ENCODE measurements at places on chromosomes 3 and 15.
A peak's percentile ranks its signal among the peaks of the same experiment; 100 is the strongest.

DNA sequence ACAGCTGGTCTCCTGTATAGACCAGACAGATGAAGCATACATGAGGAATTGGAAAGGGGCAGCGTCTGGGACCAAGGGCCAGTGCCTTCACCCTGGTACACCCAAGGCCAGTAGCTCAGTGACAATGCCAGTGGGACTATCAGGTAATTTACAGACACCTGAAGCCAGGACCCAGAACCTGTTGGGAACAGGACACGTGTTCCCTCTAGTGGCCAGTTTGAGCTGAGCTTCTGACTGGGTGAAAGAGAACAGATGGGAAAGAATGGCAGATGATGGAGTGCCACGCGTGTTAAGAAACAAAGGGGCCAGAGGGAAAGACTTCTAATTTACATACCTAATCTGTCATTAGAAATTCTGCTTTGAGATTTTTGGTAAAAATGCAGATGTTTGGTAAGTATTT lies 5.1 kb upstream of the SLC25A38 start:
- DNase-seq: peak; percentile 41

DNA sequence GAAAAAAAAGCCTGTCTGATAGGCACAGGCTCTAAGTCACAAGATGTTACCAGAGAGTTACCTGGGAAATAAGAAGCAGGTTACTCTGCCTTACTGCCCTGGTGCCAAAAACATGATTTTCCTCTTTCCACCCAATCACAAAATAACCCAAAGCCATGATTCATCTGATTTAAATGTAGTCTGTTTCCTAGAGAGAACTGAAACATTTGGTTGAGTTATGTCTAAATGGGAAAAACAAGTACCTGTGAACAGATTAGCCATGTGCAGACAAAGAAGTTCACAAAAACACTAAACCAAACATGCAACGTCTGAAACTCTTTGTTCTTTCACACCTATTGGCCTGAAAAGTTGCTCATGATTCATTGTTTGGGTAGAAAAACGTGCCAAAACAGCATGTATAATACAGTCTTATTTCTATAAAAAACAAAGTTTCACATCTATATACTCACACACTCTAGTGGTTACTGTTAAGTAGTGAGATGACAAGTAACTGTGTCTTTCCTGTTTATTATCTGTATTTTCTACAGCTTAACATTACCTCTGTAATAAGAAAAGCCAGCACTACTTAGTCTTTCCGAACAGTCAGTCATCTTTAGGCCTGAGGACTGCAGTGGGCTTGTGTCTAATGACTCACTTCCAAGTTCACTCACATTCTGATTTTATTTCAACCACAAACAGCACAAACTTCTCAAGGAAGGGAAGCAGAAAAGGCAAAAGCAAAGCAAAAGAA lies 30.2 kb downstream of the FAM174B start:
- peak; percentile 68 for DNase-seq

- DNase-seq: no peak
Observed at GRCh38 chr15:90645873-90646575, 71.1 kb upstream of the BLM start.

DNA sequence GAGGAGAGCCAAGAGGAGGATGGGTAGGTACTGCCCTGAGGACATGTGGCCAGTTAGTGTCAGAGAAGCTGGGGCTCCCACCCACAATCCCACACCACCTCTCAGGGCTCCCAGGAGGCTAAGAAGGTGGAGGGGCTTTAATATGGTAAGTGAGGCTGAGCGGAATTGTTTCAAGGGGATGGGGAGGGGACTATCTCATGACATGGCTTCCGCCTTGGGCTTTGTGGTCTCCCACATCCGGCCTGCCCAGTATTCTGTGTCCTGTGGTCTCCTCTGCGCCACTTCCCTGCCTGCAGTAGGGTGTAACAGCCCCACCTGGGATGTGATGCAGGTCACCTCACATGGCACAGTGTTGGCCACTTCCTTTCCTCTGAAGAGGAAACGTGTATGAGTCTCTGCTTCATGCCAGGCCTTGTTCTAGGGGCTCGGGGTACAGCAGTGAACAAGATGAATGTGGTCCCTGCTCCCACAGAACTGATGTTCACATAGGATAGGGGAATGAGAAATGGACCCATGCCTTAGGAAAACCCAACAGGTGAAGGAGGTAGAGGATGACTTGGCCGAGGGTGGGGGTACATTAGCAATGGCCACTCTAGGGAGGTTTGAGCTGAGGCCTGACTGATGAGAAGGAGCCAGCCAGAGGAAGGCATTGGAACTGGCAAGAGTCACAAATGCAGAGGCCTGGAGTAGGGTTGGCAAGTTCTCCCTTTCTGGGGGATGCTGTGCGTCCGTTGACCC lies 3.2 kb downstream of the NEIL1 start:
- DNase-seq: no peak

DNA sequence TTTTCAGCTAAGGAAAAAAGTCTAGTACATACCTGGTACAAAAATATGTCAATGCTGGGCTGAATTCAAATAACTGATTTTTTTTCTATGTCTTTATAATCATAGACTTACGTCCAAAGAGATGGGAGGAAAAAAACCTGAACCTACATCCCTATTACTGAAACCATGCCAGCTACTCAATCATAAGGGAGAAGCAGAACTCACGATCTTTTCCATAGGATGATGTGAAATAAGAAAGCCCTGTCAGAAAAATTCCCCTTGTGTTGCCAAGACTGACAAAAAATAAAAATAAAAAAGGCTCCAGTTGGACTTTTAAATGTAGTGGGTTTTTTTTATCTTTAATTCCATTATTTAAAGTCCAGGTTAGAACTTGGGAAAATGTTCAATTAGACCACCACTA lies 3.3 kb downstream of the MSL2 start:
- no peak for DNase-seq

DNA sequence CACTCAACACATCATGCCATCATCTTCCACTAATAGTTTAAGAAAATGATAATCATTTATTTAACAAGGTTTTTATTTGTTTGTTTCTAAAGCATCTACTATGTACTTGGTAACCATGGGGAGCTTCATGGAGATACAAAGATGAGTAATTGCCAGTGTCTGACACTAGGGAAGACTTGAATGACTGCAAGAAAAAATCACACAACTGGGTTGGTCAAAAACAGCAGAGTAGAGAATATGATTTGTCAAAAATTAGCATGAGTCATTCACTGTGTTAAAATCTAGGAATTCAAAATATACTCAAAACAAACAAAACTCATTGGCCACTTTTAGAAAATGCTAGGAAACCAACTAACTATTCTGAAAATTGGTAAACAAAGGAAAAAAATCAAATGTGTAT lies 6.3 kb downstream of the BNC1 start:
- DNase-seq: peak; percentile 62

DNA sequence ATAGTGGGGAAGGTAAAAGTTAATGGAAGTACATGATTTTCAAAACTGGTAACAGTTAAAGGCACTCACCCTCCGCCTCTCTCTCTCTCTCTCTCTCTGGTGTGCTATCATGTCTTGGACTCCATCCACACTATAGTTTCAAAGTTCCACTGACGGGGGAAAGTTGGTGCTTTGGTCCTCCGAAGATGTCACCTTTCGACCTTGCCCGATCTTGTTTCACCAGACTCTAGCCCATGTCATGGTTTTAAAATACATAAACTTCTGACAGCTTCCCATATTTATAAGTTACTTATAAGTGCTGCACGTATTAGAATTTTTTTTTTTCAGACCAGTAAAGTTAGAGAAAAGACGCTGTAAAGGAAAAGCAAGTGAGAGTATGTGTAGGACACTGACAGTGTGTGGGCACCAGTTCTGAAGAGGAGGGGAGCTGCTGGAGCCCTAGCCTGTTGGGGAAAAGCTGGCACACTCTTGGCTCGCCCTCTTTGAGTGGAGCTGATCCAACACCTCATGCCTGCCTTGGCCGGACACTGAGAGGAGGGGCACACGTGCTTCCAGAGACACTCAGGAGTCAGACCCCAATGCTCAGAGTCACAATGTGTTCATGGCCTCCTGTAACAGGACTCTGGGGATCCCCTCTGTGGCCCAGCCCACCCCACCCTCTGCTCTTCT lies 200.5 kb upstream of the TPM1 start:
- no peak for DNase-seq

DNA sequence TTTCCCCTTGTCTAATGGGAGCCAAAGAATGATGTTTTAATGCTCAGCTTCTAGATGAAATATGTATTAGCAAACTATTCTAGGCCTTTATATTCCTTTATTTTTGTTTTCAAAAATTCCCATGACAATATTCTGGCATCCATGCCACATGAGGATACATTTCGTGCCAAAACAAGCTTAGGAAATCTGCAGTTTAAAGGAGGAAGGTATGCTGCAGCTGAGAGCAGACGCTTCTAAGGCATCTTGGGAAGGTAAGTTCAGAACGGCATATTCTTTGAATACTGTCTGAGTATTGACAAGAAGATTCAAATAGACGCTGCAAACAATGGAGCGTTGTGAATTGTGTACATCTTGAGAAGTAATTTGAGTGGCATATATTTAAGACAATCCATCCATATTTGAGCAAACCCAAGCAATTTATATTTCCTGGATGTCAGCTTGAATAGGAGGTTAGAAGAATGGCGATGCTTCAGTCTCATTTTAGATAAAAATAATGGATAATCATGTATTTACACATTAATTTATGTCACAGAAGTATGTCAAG lies 158.6 kb downstream of the RAP2B start:
- DNase-seq: peak; percentile 16

DNA sequence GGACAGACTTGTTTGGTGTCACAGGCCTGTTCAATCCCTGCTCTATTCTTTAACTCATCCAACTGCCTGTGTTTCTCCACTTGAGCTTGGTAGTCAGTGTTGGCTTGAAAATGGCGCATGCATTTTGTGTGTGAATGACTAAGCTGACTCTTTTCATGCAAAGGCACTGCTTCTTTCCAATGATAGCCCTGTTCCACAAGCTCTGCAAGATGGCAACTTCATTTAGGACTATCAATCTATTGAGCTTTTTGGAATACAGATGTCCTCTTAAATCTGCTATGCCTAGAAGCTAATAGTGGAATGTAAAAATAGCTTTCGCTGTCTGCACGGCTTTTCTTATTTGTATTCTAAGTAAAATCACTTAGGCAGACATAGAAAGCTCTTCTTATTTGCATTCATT lies 33.6 kb upstream of the SYNPR start:
- DNase-seq: no peak

DNA sequence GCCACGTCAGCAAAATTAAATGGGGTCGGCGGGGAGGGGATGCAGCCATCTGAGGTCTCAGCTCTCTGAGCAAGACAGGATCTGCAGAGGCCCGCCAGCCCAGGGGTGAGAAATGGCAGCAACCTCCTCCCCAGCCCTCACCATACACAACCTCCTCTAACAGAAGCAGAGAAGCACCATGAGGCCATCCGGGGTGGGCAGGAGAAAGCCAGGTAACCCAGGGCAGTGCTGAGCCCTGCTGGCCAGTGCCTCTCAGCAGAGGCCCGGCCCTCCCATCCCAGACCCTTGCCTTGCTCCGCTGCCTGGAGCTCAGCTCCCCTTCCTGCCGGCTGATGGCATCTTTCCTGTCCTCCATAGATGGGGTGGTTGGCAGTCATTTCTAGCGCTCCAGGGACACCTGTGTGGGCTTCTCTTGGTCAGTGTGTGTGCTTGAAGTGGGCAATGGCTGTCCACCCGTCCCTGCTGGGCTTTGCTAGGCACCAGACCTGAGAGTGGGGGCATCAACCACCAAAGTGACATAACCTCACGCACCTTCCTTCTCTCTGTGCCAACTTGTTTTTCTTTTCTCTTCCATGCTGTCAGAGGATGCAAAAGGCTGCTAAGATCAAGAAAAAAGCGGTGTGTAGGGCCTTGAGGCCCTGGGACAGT lies 175.8 kb downstream of the NSMCE3 start:
- DNase-seq: no peak

- DNase-seq: no peak
Observed at GRCh38 chr3:88019024-88019423, 39.8 kb downstream of the CGGBP1 start.

GRCh38 chr15:82580713-82581112 lies 40.5 kb upstream of the RPS17 start:
- no peak for DNase-seq

DNA sequence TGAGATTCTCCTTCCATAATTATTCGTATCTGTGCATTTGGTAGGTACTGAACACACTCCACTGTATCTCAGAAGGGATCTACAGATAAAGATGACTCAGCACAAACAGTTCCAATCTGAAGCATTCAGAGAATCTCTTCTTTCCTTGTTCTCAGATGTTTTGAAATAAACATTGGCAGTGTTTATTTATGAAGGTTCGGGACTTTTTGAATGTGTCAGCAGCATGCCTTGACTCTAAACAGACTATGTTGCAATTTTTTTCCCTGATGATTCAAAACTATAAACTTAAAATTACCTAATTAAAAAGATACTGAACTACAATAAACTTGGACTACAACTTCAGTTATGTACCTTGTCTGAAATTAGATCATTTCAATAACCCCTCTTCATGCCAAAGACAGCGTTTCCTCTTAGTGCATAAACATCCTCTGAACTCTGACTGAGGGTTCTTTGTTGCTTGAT lies 612.9 kb upstream of the TBL1XR1 start:
- peak; percentile 89 for DNase-seq

GRCh38 chr15:89781891-89782618 lies 5.9 kb downstream of the MESP2 start:
- peak; percentile 56 for DNase-seq

DNA sequence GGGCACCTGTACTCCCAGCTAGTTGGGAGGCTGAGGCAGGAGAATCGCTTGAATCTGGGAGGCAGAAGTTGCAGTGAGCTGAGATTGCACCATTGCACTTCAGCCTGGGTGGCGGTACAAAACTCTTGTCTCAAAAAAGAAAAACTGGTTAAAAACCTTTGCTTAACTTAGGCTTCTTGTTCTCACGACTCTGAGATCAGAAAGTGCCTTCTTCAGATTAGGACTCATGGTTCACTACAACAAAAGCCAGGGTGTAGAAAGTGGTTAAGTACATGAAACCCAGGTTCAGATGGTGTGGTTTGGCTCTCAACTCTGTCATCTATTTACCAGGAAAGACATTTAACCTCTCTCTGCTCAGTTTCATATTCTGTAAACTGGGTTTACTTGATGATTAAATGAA lies 168.4 kb downstream of the TUSC7 start:
- DNase-seq: no peak

DNA sequence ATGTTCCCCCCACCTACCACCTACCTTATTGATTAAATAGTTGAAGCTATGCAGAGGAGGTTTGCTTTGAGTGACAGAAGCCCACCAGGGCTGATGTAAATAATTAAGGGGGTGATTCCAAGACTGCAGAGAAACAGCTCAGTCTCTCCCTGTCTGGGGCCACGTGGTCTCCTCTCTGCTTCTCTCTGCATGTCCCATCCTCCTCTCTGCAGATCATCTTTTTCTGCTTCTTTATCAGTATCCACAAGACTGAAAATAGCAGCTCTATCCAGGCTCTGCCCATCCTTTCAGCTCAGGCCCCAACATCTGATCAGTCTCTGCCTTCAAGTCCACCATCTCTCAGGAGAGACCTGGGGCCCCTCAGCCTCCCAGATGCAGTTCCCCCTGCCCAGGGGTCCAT lies 110.8 kb downstream of the ANP32A start:
- DNase-seq: no peak

DNA sequence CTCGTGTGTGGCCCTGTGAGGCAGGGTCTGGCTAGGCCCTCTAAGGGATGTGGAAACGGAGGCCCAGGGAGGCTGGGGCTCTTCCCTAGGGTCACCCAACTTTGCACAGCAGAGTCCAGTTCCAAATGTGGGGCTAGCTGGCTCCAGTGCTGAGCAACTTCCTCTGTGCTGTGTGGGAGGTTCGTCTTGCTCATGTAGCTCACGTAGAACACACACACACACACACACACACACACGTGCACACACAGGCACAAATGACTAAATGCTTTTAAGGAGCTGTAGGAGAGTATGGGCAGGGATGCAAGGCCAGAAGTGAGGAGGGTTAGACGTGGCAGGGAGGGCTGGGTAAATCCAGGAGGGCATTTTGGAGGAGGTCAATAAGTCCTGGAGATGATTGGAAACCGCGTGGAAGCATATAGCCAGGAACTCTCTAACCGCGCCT lies 213.8 kb downstream of the RPLP1 start:
- peak; percentile 87 for DNase-seq

Data from fibroblast of pulmonary artery (primary cell).